ENCODE measurements at places on chromosomes 12 and 14.

DNA sequence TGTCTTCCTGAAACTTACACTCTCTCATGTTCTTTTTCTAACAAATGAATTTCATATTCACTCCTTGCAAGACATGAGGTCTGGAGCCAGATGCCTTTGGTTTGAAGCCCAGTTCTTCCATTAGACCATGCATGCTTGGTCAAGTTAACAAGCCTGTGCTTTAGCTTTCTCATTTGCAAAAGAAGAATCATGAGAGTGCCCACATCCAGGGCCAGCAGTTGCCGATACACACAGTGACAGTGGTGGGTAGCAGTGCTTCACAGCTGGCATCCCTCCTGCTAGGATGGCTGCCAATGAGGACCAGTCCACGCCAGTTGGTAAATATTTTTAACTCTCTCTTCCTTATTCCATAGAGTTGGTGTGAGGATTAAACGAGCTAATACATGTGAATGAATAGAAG is 163.1 kb downstream of the PHLDA1 start:
- DNase-seq = no peak

- DNase-seq = no peak
These were observed 18.6 kb downstream of the DUSP6 start for GRCh38 chr12:89333564-89334252.

- DNase-seq = no peak
These were observed 6.9 kb downstream of the FLRT2 start for GRCh38 chr14:85536833-85537190.

GRCh38 chr14:75978249-75978731 is 3.5 kb downstream of the TGFB3 start:
- no peak for DNase-seq

- DNase-seq = no peak
These were observed 364.8 kb downstream of the BMP4 start for GRCh38 chr14:53591816-53592215.

DNA sequence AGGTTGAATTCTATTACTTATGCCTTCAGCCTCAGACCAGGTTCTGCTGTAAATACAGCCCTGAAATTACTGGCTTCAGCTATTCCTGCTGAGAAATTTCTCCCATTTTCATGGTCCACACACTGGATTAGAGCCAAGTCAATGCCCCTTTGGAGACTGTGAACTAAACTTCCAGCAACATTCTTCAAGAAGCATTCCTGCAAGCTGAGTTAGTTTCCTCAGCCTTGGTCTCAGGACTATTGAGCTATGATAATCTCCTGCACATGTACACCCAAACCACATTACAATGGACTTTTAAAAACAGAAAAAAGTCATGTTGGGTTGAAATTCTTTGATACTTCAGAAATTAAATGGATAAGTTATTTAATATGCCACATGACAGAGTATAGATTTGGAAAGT is 58.0 kb upstream of the AVPR1A start:
- no peak for DNase-seq

- DNase-seq = no peak
These were observed 32.7 kb upstream of the SELPLG start for GRCh38 chr12:108666401-108666881.

DNA sequence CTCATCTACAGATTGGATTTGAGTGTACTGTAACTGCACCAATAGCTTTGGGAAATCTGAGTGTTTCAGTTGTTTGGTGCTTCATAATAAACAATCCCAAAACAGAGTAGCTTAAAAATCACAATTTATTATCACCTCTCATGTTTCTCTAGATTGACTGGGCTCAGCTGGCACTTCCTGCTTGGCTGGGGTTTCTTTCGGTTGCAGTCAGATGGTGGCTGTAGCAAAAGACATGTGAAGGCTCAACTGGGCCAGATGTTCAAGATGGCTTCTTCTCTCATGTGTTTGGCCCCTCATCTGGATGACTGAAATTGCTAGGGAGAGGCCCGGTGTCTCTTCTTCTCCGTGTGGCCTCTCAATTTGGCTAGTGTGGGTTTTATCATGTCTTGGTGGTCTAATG is 12.1 kb upstream of the BMP4 start:
- DNase-seq = no peak

DNA sequence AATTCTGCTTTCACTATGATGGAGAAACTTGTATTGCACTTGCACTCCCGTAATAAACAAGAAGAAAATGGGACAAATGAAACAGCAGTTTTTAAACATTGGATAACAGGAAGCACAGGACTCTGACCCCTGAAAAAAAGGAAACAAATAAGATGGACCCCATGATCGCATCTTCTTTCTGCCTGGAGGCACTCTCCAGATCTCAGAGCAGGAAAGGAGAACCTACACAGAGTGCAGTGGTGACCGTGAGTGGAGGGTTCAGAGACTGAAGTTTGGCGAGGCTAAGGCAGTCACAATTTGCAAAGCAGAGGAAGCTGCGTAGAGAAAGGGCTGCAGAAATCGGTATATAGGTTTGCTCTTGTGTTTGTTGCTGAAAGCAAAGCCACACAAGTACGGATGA is 6.1 kb upstream of the FGF6 start:
- DNase-seq = no peak

DNA sequence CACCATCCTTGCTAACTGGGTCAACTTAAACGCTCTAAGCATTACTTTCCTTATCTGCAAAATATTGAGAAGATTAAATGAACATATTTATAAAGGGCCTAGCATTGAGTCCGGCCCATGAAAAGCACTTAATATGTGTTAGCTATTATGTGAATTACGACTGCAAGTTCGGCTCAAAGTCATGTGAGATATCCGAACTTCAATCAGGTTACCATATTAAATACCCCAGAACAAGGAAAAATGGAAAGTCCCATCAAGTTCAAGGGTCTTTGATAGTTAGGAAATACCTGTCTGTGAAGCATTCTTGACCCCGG is 487 bp upstream of the NRDE2 start:
- DNase-seq = no peak

- DNase-seq = no peak
These were observed 107.9 kb downstream of the TRAFD1 start for GRCh38 chr12:112233242-112233641.

GRCh38 chr14:67515386-67516079 is 17.6 kb upstream of the PLEKHH1 start:
- DNase-seq = no peak

- DNase-seq = no peak
These were observed 57.9 kb downstream of the TXNDC16 start for GRCh38 chr14:52494444-52494843.

DNA sequence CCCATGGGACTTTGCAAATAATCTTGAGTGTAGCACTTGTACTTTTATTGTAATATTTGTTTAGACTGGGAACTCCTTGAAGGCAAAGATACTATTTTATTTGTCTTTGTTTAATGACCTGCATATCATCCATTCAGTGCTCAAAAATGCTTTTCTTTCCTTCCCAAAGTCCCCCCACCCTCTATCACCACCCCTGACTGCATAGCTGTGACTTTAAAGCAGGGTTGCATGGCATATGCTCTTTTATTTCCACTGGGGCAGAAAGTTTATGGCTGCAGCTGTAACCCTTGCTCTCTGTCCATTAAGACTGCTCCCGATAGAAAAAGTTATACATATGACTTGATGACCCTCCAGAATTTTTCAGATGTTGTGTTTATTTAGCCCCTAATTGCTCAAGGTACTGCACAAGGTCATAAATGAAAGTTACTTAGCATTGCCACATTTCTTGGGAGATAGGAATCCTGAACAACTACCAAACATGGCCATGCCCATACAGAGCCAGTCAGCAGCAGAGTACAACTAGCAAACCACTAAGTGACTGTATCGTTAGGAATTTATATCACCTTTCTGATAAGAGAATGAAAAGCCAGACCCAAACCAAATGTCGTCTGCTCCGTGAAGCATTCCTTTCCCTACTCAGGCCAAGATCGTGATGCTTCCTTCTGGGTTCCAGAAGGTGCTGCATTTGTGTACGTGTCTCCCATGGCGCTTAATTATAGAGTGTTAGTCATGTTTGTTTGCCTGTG is 114.3 kb downstream of the DIP2B start:
- DNase-seq = no peak

DNA sequence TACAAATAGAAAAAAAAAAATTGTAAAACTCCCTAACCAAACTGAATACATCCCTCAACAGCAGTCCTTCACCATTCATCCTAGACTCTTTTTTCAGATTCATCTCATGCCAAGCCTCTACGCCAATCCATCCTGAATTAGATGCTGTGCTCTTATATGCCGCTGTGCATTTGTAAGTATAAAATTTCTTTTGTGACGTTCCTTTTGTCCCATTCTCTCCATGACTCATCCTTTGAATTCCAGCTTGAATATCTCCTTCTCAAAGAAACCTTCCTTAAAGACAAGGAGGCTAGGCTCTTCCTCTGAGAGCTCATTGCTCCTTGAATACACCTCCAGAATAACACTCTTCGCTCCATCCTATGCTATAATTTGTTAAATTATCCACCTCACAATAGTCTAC is 359.2 kb downstream of the RMST start:
- DNase-seq = no peak

GRCh38 chr12:84131076-84131475 is 781.5 kb downstream of the SLC6A15 start:
- no peak for DNase-seq

GRCh38 chr12:53568809-53569557 is 57.2 kb downstream of the ATF7 start:
- DNase-seq = no peak

GRCh38 chr14:24403294-24403998 is 4.6 kb downstream of the NYNRIN start:
- DNase-seq = no peak

- peak; percentile 68 for DNase-seq
These were observed 123.3 kb downstream of the KICS2 start for GRCh38 chr12:64098709-64099354.

GRCh38 chr14:74936731-74937130 is 13.7 kb upstream of the RPS6KL1 start:
- DNase-seq = no peak

DNA sequence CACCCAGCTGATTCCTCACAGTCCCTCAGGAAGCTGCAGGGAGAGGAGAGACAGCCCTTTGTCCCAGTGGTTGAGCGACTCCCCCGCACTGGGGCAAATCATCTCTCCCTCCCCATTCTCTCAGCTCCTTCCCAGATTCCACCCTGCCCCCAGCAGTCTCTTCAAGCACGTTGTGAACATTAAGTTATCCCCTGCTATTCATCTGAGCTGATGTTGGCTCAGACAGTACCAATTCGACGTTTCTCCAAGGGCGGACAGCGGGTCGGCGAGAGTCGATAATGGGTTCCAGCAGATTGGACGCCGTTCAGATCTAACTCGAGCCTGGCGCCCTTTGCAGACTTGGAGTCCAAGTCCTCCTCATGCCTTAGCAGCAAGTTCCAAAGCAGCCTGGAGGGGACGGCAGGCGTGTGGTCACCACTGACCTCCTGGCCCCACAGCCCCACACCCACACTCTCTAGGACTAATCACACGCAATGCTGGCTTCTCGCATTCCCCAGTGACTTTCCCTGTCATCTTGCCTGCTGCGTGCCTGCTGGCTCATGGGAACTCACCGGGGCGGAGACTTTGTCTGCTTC is 245.9 kb downstream of the CHST11 start:
- no peak for DNase-seq

DNA sequence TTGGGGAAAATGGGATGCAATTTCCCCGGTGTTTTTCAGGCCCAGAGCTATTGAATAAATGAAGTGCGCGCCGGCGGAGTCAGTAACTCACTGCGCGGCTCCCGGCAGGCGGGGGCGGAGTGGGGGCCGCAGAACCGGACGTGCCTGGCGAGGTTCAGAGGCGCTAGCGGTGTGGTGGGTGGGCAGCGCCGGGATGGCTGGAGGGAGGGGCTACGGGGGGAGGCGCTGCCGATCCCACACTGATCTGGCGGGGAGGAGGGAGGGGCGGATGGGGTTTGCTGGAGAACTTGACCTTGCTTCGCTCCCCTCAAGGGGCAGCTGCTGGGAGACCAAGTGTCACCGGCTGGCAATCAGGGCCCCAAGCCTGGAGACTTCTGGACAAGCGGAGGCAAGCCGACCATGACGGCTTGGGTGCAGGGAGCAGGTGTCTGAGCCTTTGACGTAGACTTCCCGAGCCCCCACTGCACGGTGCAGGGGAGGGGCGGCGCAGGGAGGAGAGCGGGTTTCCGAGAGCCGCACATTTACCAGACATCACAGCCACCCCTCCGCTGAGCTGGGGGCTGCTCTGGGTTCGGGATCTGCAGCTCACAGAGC is 174.1 kb upstream of the RTL1 start:
- DNase-seq = no peak

GRCh38 chr14:74552623-74553022 is 59.1 kb downstream of the ISCA2 start:
- no peak for DNase-seq

GRCh38 chr12:2513141-2514037 is 281.4 kb upstream of the FKBP4 start:
- DNase-seq = no peak

- DNase-seq = no peak
These were observed 24.1 kb downstream of the AHNAK2 start for GRCh38 chr14:104953896-104954656.

- no peak for DNase-seq
These were observed 952.0 kb upstream of the USP15 start for GRCh38 chr12:61308220-61308619.

DNA sequence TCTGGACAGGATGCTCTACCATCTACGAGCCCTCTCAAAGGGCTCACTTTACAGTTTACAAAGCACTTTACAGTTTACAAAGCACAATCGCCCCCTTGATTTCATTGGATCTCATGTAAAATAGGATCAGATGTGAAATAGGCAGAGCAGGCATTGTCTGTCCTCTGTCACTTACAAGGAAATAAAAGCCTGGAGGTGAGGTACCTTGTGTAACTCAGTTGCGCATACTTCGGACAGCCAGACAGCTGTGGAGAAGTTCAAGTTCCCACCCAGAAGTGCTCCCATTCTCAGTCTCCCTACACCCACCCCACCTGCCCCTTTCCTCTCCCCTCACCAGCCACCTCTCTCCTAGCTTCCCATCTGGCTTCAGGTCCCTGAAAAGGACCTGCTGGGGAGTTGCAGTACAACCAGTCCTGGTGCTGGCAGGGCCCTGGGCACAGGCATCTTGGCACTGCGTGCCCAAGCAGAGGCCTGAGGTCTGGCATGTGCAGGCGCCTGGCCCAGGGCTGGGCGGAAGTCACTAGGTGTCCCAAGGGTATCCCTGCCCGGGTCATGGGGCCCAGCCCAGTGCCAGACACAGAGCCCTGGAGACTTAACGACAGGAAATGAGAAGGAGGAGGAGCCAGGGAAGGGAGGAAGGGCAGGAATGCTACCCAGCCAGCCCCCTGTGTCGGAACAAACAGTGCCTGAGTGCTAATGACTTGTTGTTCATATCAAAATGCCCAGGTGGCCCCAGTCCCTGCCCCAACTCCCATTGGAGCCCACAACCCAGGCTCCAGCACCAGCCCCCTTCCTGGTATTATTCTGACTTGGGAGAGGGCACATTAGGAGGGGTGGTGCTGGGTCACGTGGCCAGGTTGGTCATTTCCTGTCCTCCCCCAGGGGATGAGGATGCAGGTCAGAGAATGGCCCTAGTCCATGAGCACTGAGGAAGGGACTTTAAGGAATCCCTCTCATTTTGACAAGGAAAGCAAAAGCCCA is 5.4 kb downstream of the RAPGEF3 start:
- DNase-seq = no peak

DNA sequence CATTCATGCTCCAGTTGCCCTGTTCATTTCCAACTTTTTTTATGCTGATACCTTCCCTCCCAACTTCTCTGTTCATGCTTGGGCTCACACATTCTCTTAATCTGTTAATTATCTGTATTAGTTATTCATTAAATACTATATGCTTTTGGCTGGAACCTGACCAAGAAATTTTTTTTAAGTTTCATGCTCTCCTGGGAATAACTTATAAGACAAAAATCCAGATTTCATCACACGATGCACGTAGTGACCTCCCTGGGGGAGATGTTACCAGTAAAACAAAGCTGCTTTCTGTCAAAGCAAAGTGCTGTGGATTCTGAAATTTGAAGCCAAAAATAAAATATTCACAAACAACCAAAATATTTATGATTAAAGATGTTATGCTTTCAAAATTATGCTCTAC is 215.0 kb upstream of the USP15 start:
- no peak for DNase-seq
